ENCODE measurements at places on chromosomes 4 and X.

DNA sequence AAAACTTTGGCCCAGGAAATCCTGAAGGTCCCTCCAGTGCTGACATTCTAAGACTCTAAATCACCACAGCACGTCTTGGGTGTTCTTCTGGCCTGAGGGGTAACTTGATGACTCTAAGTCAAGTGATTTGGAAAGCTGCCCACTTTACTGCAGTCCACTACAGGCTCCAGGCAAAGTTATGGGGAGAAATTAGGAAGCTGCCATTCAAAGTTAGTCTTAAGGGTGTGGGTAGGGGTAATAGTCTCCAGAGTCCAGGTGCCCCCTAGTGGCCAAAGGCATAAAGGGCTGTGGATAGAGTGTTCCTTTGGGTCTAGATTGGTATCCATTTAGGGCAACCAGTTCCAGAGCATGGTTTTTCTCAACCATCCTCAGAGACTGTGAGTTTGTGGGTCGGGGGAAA is 38.7 kb upstream of the SLC16A2 start:
- H3K4me1 ChIP-seq: no peaks in the 10 kb centered on the region
- H3K36me3 ChIP-seq: no peaks in the 10 kb centered on the region
- peak; percentile 45 for DNase-seq
- H3K27me3 ChIP-seq: no peaks in the 10 kb centered on the region
- H3K4me3 ChIP-seq: no peak overlapping the region

DNA sequence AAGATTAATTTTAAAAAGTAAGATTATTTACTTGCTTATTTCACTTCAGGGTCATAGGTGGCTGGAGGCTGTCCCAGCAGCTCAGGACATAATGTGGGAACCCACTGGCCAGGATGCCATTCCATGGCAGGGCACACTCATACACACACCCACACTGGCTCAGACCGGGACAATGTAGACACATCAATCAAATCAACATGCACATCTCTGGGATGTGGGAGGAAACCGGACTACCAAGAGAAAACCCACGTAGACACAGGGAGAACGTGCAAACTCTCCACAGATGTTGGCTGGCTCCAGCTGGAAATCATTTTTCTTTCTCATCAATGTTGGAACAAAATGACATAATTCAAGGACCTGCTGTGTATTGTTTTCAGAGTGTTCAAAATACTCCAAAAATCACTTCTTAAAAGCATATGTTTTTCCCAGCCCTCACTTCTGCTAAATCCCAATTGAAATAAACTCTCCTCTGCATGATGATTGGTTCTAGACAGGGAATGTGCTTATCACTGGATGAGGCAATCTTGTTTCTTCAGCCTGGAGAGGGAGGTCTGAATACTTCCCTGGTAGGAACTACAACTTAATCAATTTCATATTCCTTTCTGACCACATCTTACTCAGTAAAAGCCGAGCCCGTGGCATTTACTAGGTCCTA is 18.6 kb upstream of the CPE start:
- DNase-seq: no peak
- H3K27ac ChIP-seq: no peak overlapping the region
- H3K27me3 ChIP-seq: no peaks in the 10 kb centered on the region
- H3K4me3 ChIP-seq: no peak overlapping the region
- H3K36me3 ChIP-seq: no peaks in the 10 kb centered on the region
- H3K4me1 ChIP-seq: no peaks in the 10 kb centered on the region

DNA sequence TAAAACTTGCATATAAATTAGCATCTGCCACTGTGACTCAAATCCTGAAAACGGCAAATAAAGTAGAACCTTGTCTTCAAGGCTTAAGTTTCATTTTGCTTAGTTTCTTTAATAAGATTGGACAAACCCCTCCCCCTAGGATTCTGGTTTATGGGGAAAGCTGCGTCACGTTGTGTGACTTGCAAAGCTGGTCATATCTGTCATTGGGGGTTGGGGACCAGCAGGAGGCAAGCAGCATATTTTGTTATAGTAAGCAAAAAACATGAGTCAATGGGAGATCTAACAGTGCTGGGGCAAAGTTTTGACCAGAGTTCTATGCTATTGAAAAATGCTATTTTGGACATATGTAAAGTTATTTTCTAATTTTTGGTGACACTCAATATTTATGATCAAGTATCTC is 407.3 kb downstream of the PCDH18 start:
- DNase-seq: no peak
- H3K4me3 ChIP-seq: peak overlapping the region; percentile 49
- no peak overlapping the region for H3K27ac ChIP-seq

DNA sequence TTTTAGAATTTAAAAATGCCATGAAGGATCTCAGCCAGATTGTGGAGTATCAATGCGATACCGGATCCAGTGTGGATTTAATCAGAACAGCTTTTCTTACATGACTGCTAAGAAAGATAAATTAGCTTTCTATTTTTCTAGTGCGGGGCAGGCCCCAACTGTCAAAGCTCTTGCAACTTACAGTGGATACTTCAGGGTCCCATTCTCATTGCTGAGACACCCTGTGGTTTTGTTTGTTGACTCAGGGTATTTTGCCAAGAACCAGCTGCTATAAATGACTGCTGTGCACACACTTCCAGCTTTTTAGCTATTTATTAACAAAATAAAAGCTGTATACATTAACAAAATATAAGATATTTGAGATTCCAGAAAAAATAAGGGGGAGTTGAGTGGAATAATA is 166.4 kb downstream of the DCLK2 start:
- no peaks in the 10 kb centered on the region for H3K36me3 ChIP-seq
- H3K4me3 ChIP-seq: no peak overlapping the region
- no peaks in the 10 kb centered on the region for H3K27me3 ChIP-seq

DNA sequence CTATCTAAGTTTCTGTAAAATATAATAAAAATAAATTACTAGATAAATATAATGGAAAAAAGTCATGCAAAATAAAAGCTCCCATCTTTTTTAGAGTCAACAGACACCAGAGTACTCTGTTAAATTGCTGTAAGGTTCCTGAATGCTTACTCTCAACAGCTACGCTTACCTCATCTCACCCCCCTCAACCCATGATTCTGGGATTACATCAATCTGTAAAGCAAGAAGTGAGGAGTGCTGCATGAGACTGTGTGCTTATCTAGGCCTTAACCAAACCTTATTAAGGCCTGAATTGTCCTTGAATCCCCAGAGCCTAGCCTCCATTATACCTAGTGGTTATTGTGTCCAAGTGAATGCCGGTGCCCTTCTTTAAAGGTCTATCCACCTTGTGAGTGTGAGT is 735.8 kb downstream of the RPA4 start:
- H3K4me1 ChIP-seq: no peaks in the 10 kb centered on the region
- H3K36me3 ChIP-seq: no peaks in the 10 kb centered on the region
- no peaks in the 10 kb centered on the region for H3K27me3 ChIP-seq
- no peak overlapping the region for H3K4me3 ChIP-seq
- DNase-seq: no peak

GRCh38 chr4:32207456-32207855 is 1487.3 kb downstream of the PCDH7 start:
- H3K4me1 ChIP-seq: no peaks in the 10 kb centered on the region
- DNase-seq: no peak
- H3K27me3 ChIP-seq: no peaks in the 10 kb centered on the region
- no peak overlapping the region for H3K27ac ChIP-seq

GRCh38 chr4:122847931-122848330 is 21.3 kb downstream of the FGF2 start:
- no peaks in the 10 kb centered on the region for H3K36me3 ChIP-seq
- no peak overlapping the region for H3K27ac ChIP-seq
- no peak overlapping the region for H3K4me3 ChIP-seq
- H3K4me1 ChIP-seq: no peaks in the 10 kb centered on the region

GRCh38 chrX:102154218-102154860 is 1.4 kb downstream of the BEX5 start:
- H3K36me3 ChIP-seq: no peaks in the 10 kb centered on the region
- H3K4me3 ChIP-seq: no peak overlapping the region
- DNase-seq: no peak
- no peaks in the 10 kb centered on the region for H3K4me1 ChIP-seq
- no peak overlapping the region for H3K27ac ChIP-seq

- H3K27me3 ChIP-seq: no peaks in the 10 kb centered on the region
- H3K4me1 ChIP-seq: peaks cover 10% of the 10 kb centered on the region
- DNase-seq: no peak
- H3K36me3 ChIP-seq: no peaks in the 10 kb centered on the region
- H3K27ac ChIP-seq: no peak overlapping the region
Measured at GRCh38 chr4:107725281-107725859, 5.3 kb upstream of the PAPSS1 start.

DNA sequence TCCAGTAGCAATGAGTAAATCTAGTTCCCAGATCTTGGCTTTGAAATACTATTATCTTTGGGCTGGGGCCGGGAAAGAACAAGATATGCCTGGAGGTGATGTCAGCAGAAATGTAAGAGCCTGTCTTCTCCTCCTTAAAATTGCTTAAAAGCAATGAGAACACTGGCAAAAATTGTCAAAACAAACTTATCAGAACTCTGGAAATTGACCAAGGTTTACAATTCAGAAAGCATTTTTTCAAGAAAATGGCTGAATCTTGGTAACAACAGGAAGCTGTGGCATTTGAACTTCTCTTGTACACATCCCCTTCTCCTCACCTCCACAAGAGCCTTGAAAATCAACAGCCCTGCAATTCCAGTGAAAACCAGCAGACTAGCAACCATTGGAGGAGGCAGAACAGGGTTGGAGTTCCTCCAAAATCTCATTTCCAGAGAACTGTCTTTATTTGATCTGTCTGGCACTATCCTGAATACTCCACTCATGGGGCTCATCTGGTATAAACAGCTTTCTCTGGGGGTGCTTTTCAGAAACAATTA is 13.5 kb downstream of the TIMP1 start:
- H3K27me3 ChIP-seq: no peaks in the 10 kb centered on the region
- no peak for DNase-seq
- H3K36me3 ChIP-seq: no peaks in the 10 kb centered on the region
- no peaks in the 10 kb centered on the region for H3K4me1 ChIP-seq
- no peak overlapping the region for H3K27ac ChIP-seq

DNA sequence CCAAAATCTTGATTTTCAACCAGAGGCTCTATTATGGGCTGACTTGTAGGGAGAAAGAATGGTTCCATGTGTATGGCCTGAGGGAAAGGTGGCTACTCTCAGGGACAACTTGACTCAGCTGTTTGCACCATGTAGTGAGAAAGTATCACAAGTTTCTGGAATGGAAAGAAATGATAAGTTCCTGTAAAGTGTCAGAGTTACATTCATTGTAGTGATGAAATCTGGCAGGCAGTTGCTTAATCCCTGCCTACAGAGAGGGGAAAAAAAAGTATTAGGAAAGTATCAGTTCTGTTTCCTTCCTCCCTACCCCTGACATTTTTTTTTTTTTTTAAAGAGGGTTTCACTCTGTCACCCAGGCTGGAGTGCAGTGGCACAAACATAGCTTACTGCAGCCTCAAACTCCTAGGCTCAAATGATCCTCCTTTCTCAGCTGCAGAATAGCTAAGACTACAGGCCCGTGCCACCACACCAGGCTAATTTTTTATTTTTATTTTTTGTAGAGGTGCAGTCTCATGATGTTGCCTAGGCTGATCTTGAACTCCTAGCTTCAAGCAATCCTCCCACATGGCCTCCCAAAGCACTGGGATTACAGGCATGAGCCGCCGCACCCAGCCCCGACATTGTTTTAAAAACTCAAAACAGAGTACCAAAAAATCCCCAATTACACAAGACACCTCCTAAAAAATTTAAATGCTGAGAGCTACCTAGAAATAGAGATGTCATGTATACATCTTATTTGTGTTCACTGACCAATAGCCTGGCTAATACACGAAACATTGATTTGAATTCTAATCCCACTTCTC is 4.8 kb upstream of the FBXL5 start:
- no peak for DNase-seq
- H3K36me3 ChIP-seq: no peaks in the 10 kb centered on the region
- no peak overlapping the region for H3K27ac ChIP-seq
- peaks cover 3% of the 10 kb centered on the region for H3K4me1 ChIP-seq
- H3K4me3 ChIP-seq: no peak overlapping the region

- no peak for DNase-seq
- H3K27me3 ChIP-seq: no peaks in the 10 kb centered on the region
- H3K36me3 ChIP-seq: no peaks in the 10 kb centered on the region
- no peaks in the 10 kb centered on the region for H3K4me1 ChIP-seq
- H3K4me3 ChIP-seq: no peak overlapping the region
Measured at GRCh38 chr4:94244087-94244828, 36.6 kb downstream of the SMARCAD1 start.

- no peaks in the 10 kb centered on the region for H3K36me3 ChIP-seq
- H3K27ac ChIP-seq: no peak overlapping the region
- H3K4me1 ChIP-seq: no peaks in the 10 kb centered on the region
Measured at GRCh38 chrX:12595720-12596119, 195.5 kb upstream of the PRPS2 start.

- DNase-seq: no peak
- H3K27ac ChIP-seq: no peak overlapping the region
- H3K4me1 ChIP-seq: no peaks in the 10 kb centered on the region
- H3K4me3 ChIP-seq: no peak overlapping the region
- no peaks in the 10 kb centered on the region for H3K36me3 ChIP-seq
Measured at GRCh38 chr4:147477439-147477838, 3.5 kb upstream of the EDNRA start.

DNA sequence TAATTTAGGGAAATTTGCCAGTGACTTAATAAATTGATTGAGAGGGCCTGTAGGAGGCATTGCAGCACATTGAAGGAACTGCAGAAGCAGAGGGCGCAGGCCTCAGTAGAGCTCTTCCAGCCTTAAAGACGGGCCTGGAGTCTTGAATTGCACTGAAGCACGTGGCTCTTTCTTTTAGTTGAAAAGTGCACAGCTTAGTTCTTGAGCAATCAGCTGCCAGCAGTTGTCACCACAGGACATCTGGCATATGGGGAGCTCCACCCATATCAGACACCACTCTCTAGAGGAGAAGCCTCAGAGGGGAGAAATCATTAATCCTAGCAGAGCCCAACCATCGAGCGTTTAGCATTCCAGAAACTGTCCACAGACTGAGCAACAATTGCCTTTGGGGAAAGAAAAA is 16.0 kb upstream of the FGF16 start:
- no peak overlapping the region for H3K4me3 ChIP-seq
- H3K4me1 ChIP-seq: no peaks in the 10 kb centered on the region
- no peak overlapping the region for H3K27ac ChIP-seq
- H3K27me3 ChIP-seq: no peaks in the 10 kb centered on the region
- H3K36me3 ChIP-seq: no peaks in the 10 kb centered on the region

DNA sequence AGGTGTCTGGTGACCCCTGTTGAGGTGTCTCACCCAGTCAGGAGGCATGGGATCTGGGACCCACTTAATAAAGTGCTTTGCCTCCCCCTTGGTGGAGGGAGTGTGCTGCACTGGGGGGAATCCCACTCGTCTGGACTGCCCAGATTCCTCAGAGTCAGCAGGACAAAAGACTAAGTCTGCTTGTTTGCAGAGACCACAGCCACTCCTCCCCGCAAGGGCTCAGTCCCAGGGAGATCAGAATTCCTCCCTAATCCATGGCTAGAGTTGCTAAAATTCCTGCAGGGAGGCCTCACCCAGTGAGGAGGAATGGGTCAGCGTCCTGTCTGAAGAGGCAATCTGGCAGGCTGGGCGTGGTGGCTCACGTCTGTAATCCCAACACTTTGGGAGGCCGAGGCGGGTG is 442.2 kb downstream of the PABPC4L start:
- DNase-seq: no peak
- H3K36me3 ChIP-seq: no peaks in the 10 kb centered on the region
- H3K4me1 ChIP-seq: no peaks in the 10 kb centered on the region
- H3K27ac ChIP-seq: no peak overlapping the region
- no peaks in the 10 kb centered on the region for H3K27me3 ChIP-seq
- H3K4me3 ChIP-seq: no peak overlapping the region

Measured in gastrocnemius medialis (tissue), 4 donors.